ENCODE measurements at places on chromosomes 13 and 19.
A peak's percentile ranks its signal among the peaks of the same experiment; 100 is the strongest.

DNA sequence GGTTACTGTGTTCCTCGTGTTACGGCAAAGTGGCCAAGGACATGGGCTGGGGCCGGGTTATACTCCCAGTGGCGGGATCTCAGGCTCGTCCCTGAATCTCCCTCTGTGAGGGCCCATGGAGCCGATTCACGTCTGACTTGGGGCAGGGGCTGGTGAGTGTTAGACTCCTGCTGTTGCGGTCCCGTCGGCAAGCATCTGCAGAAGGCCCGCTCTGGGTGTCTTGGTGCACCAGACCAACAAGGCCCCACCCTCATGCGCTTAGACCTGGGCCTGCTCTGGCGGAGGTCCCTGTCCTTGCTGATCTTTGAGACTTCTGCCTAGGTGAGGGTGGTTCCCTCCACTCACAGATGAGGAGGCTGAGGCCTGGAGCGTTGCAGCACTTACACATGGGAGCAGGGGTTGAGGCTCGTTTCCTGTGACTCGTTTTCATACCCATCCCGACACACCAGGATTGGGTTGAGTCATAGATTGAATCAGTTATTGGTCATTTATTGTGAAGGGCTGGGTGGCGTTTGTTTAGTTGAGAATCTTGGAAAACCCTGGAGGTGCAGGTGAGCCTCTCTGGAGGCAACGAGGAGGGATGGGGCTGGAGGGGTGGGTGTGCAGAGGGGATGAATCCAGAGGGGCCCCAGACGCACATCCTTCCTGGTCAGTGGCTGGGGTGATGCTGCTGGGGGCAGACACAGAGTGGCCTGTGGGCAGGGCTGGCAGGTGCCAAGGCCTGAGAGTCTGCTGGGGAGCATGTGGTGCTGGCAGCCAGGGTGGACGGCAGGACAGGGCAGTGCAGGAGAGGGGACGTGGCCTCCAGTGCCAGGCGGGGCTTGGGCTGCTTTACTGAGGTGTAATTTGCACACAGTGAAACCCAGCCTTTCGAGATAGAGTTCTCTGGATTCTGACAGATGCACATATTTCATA is 4.6 kb downstream of the EPN1 start:
- no peak for DNase-seq

GRCh38 chr19:38596057-38596981 is 21.4 kb downstream of the MAP4K1 start:
- peak; percentile 48 for DNase-seq

GRCh38 chr13:96958286-96958891 is 35.9 kb downstream of the OXGR1 start:
- DNase-seq = peak; percentile 24

DNA sequence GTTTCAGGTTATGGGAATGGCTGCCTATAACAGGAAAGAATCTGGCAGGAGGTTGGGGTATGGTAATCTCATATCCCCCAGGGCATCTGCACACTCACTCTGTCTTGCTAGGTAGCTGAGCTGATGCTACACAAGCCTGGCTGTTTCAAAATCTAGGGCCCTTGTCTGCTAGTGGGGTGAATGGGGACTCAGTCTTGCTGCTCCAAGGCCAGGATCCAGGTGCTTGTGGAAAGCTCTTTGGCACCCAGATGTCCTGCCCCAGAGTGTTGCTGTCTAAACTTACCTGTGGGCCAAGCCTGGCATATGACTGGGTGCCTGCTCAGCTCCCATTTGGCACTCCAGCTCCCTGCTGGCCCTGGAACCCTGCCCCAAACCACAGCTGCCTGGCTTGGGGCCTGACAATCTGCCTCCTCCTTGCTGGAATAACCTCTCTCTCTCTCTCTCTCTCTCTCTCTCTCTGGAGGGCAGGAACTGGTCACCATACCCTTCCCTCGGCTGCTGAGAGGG is 158.1 kb upstream of the TSC22D1 start:
- no peak for DNase-seq

- peak; percentile 79 for DNase-seq
Observed at GRCh38 chr13:45786293-45786920, 65.1 kb downstream of the SIAH3 start.

GRCh38 chr13:31998131-31998530 is 33.4 kb upstream of the FRY start:
- DNase-seq = no peak

DNA sequence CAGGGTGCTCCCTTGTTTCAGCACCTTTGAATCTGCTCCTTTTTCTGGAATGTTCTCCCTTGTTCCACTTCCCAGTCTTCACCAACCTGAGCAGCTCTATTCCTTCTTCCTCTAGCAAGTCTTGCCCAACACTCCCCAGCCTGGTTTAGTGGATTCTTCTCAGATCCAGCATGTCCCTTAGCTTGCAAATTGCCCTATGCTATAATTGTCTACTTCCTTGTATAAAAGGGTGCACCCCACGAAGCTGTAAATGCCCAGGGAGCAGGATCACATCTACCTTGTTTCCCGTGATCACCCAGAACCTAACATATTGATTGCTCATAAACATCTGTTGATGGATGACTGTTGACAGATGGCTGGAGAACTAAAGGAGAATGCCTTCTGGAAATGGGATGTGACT is 93.2 kb upstream of the C1QTNF9B start:
- no peak for DNase-seq

- no peak for DNase-seq
Observed at GRCh38 chr19:33798681-33799111, 2.0 kb downstream of the KCTD15 start.

- no peak for DNase-seq
Observed at GRCh38 chr13:110340812-110341444, 33.8 kb downstream of the COL4A2 start.

- DNase-seq = no peak
Observed at GRCh38 chr19:54677217-54677616, 14.4 kb downstream of the LILRB4 start.

DNA sequence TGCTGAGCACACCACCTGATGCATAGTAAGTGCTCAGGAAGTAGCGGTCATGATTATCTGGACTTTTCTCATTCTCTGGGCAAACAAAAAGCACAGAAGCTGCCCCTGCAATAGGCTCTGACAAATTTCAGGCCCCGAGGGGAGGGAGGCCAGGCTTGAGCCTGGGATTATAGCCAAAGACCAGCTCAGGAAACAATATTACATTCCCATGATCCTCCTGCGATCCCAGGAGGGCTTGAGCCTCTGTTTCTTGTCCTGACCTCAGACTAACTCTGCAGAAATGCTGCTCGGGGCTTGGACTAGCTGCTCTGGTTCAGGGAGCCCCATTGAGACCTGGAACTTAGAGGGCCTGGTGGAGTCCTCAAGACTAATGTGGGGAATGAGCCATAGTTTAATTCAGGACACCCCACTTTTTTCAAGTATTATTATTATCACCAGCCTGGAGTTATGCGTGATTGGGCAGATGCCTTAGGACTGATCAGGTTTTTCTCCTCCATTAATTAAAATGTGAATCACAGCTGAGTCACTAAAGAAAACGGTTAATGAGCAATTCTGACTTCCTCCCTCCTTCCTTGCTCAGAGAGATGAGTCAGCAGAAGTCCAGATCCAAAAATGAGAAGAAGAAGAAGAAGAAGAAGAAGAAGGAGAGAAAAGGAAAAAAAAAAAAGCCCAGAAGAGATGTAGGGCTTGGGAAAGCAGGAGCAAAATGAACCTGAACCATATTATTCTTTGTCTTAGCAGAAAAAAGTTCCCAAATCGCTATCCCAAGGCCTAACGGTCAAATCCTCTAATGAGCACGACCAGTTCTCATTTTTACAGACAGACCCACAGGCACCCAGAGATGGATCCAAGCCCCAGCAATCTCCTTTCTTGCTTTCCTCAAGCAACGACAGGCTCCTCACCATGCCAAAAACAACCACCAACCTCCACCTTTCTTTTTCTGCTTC is 107.2 kb downstream of the CACNA1A start:
- DNase-seq = no peak

DNA sequence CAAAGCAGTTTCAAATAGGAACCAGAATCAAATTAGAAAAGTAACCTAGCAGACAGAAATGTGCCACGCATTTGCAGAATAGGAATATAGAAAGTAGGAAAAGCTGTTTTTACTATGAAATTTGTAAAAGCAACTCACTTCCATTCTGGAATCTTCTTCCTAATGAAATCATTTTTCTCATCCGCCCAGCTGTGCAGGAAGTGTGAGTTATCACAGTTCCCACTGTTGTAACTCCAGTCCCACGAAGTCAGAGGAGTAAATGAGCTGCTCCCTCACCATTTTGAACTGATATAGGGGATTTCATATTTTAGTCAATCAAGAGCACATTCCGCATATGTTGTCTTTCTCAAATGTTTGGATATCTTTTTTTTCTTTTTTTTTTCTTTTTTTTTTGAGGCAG is 230.8 kb downstream of the TBC1D4 start:
- no peak for DNase-seq

GRCh38 chr13:75091718-75092117 is 390.3 kb downstream of the TBC1D4 start:
- DNase-seq = no peak

DNA sequence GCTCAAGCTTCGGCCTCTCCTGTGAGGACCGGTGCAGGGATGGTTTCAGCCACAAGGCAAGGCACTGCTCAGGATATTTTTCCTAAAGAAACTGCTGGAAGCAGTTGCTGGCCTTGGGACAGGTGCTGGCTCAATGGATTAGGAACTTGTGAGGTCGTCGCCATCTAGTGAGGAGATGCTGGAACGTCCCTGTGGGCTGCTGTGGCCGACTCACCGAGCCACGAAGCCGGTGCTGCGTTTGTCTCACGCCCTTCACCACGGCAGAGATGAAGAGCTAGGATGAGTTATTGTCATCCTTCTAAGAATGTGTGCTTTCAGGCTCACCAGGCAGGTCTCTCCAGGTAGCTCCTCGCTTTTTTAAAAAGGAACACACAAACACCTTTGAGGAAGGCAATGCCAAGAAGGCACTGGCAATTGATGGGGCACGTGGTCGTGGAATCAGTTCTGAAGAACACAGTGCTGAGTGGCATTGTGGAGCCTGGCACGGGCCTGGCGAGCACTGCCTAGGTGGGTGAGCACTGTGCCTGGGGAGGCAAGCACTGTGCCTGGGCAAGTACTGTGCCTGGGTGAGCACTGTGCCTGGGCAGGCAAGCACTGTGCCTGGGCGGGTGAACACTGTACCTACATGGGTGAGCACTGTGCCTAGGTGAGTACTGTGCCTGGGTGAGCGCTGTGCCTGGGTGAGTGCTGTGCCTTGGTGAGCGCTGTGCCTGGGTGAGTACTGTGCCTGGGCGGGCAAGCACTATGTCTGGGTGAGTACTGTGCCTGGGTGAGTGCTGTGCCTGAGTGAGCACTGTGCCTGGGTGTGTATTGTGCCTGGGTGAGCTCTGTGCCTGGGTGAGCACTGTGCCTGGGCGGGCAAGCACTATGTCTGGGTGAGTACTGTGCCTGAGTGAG is 140.4 kb downstream of the TEX29 start:
- peak; percentile 84 for DNase-seq

DNA sequence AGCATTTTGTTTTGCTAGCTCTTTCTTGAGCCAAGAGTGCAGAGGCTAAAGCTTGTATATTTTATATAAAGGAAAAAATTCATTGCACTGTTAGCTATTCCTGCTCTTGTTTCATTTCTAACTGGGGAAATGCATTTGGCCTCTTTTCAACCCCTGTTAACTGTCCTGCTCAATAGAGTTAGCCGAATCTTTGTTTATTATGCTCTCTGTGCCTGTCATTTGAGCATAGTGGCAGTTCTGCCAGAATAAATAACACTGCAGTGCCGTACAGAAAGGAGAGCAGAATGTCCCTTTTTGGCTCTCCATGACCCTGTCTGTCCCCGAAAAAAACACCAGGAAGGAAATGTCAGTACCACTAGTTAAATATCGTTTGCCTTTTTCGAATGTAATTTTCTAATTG is 350.8 kb downstream of the MYO16 start:
- peak; percentile 69 for DNase-seq

GRCh38 chr13:83503424-83503823 is 378.9 kb downstream of the SLITRK1 start:
- DNase-seq = no peak

DNA sequence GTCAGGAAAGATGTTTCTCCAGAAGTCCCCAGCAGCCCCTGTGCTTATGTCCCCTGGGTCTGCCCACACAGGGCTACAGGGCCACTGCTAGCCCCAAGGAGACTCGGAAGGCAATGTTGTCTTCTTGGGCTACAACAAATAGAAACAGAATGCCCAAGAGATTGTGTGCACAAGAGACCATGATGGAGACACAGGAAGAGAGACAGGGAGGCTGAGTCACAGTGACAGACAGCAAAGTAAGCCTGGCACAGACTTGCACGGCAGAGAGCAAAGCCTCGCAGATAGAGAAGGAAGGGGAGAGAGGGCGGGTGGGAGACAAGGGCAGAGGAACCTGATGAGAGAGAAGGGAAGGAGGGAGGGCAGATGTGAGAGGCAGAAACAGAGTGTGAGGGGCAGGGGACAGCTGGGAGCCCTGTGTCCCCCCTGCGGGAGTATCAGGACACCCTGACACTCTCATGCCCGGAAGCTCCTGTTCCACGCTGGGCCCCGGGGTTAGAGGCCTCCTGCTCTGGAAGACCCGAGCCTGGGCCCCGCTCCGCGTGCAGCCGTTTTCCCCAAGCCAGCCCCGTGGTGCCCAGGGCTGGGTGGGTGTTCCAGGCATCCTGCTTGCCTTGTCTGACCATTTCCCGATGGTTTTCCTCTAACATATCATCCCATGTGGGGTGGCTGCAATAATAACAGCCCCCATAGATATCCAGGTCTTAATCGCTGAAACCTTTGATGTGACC is 2.7 kb upstream of the PLA2G4C start:
- DNase-seq = no peak

Data from NCI-H1105 treated with DMSO at 0.1 percent for 48 hours (cell line).